ENCODE measurements at places on chromosomes 1 and 21.

- DNase-seq: no peak
Observed at GRCh38 chr1:115529216-115529897, 112.4 kb upstream of the VANGL1 start.

GRCh38 chr1:24991697-24992096 lies 61.6 kb upstream of the RUNX3 start:
- no peak for DNase-seq

GRCh38 chr21:41156142-41156541 lies 11.8 kb upstream of the BACE2 start:
- DNase-seq: no peak

- peak; percentile 59 for DNase-seq
Observed at GRCh38 chr1:26284597-26285347, 4.9 kb downstream of the SH3BGRL3 start.

GRCh38 chr1:228376262-228376628 lies 30.4 kb downstream of the TRIM11 start:
- no peak for DNase-seq

GRCh38 chr1:184191181-184191621 lies 139.7 kb downstream of the TSEN15 start:
- peak; percentile 76 for DNase-seq

DNA sequence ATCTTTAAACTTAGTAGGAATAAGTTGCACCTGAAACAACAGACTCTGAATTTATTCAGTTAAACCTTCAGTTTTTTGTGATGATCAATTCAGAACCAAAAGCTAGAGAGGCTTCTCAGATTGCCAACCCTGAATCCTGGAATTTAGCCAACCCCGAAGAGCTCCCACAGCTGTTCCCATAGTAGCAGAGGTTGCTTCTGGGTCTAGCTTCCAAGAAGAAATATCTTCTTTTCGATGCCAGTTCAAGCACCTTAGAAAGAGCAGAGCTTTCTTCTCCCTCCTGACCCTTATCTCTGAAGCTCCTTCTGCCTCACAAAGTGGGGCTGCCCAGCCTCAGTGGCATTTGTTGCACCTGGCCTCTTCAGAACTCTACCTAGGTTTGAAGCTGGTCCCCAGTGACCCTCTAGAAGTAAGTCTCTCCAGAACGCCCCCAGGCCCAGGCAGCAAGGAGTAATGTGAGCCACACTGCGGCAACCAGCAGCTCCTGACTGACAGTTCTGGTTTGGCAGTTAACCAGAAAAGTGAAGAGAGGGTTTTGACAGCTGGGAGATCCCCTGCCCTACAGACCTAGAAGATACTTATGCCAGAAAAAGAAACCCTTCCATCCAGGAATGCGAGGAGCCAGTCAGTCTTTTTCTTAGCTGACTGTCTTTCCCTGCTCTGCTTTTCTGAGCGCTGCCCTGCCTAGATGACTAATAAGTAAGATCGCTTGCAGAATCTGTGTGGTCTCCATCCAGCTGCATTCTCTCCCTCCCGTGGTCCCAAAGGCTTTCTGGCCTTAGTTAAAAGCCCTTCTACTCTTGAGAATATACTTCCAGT lies 165.9 kb downstream of the ADGRL4 start:
- peak; percentile 25 for DNase-seq

DNA sequence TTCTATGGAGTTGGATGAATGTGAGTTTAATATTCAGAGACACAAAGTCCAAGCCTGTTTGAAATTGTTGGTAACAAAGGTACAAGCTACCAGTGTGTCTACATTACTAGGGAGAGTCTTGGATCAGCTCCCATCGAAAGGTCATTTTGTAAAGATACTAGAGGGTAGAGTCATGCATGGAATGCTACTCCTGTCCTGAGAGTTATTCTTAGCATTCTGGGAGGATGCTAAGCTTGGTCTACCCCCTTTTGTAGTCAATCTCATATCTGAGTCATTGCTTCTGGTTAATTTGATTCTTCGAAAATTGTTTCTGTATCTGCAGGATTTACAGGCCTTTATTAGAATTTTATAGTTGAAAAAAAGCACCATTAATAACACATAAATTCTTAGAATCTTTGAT lies 240.2 kb downstream of the ST6GALNAC3 start:
- DNase-seq: no peak

Measured in Ammon's horn (tissue), 1 donor.